Substantia nigra (tissue), 51 donors: ENCODE measurements at places on chromosomes 6 and 20.

- no peak for DNase-seq
These were observed 1.2 kb downstream of the PM20D2 start for GRCh38 chr6:89146718-89147700.

DNA sequence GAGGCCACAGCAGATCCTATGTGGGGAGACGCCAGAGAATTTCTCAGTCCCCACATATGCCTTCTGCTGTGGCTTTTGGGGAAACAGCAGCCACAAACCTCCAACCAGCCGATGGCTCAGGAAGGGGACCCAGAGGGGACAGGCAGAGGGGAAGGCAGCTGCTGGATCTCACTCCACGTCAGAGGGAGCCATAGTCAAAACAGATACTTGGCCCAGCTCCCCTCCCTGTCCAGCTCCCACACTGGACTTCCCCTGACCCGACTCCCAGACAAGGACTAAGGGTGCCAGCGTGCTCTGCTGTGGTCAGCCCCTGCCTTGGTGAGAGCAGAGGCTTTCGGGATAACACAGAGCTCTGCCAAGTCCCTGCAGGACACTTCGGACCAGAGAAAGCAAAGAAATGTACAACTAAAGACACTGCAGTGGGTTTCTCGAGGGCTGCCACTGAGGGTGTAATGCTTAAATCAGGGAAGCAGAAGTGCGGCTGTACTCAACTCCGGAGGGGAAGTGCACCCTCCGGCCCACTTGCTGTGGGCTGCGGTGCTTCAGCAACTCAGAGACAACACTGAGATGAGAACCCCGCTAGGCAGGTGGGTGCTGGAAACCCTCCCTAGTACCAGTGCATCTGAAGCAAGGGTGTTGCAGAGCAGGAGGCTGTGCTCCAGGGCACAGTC is 47.2 kb downstream of the RRBP1 start:
- DNase-seq, result no peak

- no peak for DNase-seq
These were observed 17.9 kb downstream of the SOX4 start for GRCh38 chr6:21611485-21611884.

DNA sequence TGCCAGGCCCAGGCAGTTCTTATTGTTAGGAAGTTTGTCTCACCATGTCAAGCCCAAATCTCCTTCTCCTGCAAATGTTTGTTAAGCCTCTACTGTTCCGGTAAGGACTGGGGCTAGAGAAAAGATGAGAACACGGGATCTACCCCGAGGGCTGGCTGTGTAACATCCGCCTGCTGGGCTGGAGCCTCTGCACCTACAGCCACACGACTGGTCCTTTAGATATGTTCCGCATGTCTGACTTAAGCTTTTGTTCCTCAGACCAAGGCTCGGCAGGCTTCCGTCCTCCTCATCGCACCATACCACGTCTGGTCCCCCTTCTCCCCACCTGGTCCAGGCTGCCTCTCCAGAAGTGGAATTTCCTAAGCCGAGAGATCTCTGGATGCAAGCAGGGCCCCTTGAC is 2.6 kb downstream of the GHRH start:
- no peak for DNase-seq

GRCh38 chr6:14612016-14612980 is 494.7 kb downstream of the CD83 start:
- DNase-seq, result no peak

DNA sequence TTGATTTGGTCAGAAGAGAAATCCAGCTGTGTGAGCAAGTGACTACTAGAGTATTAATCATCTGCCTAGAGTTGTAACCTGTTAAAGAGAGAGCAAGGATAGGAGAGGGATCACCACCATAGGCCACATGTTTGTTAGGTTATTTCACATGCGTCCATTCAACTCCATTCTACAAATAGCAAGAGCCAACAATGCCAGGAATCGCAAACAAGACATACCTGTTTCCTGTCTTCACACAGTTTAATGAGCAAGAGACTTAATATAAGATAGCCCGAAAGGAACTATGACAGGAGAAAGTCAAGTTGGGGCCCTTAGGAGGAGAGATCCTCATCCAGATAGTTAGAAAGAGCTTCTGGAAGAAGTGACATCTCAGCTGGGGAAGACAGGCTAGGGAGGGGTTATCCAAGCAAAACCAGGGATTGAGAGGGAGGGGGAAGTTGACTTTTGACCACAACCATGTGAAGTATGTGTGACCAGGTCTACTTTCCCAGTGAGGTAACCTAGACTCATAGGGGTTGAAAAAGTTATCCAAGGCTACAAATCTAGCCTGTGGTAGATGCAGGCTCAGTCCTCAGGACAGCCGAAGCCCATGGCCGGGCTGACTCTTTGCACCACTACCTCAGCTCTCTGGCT is 147.4 kb downstream of the ALDH8A1 start:
- no peak for DNase-seq

- no peak for DNase-seq
These were observed 11.6 kb downstream of the TP53RK start for GRCh38 chr20:46677608-46678007.

GRCh38 chr6:101126501-101126900 is 245.4 kb upstream of the ASCC3 start:
- no peak for DNase-seq

DNA sequence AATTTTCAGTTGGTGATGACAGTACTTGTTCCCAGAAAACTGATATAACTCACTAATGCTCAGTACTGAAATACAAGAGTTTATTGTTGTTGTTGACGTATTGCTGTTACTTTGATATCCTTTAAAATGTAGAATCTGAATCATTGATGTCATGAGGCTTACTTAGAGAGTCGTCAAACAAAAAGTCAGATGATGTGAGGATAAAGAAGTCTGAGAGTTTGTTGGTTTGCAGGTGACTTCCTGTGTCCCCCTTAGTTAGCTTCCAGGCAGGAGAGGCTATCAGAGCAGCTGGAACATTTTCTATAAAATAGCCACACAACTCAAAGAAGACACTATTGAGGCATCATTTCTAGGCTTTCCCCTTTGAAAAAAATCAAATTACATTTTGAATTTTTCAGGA is 97.9 kb downstream of the ADGRG6 start:
- no peak for DNase-seq
